Left ventricle myocardium superior (tissue), 1 donor: ENCODE measurements at places on chromosomes 6 and 20. TPM values are rescaled to one million over a fixed set of nuclear protein-coding genes. Genes with fewer than 3 reads are reported as not detected.

ADTRP gene
- not detected for total RNA-seq

HRH3 gene
- not detected for total RNA-seq

ADGB gene
- total RNA-seq = not detected

POM121L2 gene
- total RNA-seq = not detected

TCP11 gene
- total RNA-seq = not detected

UFL1 gene
- total RNA-seq = 23.4 TPM

CLPSL2 gene
- total RNA-seq = not detected

SPATA25 gene
- total RNA-seq = 1.1 TPM
